ENCODE measurements at places on chromosomes 11 and 22. TPM values are rescaled to one million over a fixed set of nuclear protein-coding genes. Genes with fewer than 3 reads are reported as not detected.

The YPEL1 gene
- 2.2 TPM for total RNA-seq

The RASL10A gene
- total RNA-seq: 1.9 TPM

DNA sequence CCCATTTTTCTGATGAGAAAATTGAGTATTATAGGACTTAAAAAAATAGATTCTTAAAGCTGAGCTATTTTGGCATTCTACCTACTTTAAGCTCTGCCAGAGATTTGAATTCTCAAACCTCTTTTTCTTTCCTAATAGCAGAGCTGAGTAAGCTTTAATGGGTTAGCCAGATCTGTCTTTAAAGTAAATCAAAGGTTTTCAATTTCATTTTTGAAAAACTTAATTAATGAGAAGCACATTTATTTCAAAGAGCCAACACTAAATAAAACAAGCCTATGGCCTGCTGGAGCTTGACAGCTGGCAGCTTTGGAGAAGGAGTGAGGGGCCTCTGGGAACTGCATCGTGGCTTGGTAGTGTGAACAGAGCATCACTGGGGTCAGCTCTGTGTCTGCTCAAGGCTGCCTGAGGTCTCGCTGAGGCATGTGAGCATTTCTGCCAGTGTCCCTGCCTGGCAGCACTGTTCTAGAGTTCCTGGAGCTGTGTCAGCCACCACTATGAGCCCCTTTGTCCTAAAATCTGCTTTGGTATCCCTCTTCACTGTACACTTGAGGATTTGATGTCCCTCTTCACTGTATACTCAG is 50.4 kb upstream of the PRSS23 start:
- DNase-seq: no peak

DNA sequence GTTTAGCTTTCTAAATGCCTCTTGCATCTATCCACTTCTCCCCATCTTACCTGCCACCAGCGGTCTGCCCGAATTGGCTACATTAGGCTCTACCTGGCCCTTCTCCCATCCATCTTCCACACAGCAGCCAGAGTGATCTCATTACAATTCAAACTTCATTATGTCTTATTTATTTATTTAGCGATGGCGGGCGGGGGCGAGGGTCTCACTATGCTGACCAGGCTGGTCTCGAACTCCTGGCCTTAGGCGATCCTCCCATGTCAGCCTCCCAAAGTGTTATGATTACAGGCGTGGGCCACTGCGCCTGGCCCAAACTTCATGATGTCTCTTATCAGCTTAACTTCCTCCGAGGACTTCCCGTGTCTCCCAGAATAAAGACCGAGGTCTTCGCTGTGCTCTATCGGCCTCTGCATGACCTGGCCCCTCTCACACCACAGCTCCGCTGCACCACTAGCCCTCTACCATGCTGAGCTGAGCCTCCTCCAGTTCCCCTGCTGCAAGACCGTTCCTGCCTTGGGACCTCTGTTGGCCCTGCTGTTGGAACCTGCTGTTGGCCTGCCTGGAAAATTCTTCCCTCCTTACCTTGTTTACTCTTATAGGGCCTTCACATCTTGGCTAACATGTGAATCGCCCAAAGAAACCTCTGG is 870 bp upstream of the CTTN start:
- DNase-seq: no peak

- DNase-seq: no peak
Measured at GRCh38 chr11:4865855-4866254, 15.8 kb upstream of the OR51T1 start.

The PGA5 gene
- 2.6 TPM for total RNA-seq

The MPZL2 gene
- 36.8 TPM for total RNA-seq

The CAPN5 gene
- total RNA-seq: 5.1 TPM

The DEUP1 gene
- not detected for total RNA-seq

DNA sequence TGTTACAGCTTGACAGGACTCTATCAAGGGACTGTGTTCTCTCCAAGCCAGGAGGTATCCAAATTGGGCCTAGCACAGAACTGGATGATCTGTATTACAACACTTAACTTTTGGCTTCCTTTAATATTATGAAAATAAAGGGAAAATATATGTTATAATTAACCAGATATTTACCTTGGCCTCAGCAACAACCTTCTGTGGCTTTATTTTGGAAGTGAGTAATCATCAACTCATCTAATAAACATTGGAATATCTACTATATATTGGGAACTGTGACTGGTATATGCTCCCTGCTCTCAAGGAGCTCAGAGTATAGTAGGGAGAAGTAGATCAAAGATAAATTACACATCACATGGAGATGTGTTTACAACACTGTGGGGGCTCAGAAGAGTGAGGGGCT is 352.2 kb downstream of the METTL15 start:
- DNase-seq: no peak

DNA sequence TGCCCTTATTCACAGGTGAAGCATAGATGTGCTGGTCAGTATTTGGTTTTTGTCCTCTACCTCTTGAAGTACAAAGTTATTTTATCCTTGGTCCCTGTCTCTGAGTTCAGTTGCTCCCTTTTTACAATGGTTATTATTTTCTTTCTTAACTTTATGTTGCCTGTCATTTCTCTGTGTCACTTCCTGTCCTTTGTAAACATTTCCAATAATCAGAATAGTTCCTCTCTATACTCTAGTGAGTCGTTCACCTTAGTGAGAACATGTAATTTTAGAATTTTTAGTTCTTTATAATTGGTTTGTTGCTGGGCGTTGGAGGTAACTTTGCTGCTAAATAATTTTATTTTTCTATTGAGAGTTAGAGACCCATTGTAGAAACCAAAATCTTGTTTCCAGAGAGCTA is 16.0 kb downstream of the CSTPP1 start:
- DNase-seq: no peak

The VPREB1 gene
- not detected for total RNA-seq

The RPUSD4 gene
- 24.2 TPM for total RNA-seq

- DNase-seq: peak; percentile 68
Measured at GRCh38 chr11:64762277-64762673, 2.5 kb upstream of the PYGM start.
